ENCODE measurements at places on chromosomes 13 and 19.

DNA sequence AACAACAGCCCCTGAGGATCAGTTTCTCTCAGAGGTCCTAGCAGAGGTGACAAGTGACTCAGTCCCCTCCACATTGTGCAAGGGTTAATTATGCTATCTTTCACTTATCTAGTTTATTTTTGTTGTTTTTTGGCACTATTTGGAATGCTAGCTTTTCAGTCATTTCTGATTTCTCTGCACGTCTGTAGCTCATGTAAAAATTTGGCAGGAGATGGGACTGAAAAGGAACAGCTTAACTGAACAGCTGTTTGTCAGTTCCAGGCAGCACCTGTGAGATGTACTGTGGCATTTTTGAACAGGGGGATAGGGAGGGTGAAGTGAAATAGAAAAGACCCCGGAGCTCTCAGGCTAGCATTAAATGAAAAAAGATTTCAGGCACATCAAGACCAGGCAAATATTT is 313.5 kb downstream of the SUCLA2 start:
- DNase-seq: no peak

- no peak for DNase-seq
Measured at GRCh38 chr13:67226696-67227095, 3.4 kb downstream of the PCDH9 start.

GRCh38 chr13:49098771-49099512 is 121.2 kb upstream of the MLNR start:
- DNase-seq: no peak

- no peak for DNase-seq
Measured at GRCh38 chr13:102293723-102294122, 108.1 kb downstream of the FGF14 start.

DNA sequence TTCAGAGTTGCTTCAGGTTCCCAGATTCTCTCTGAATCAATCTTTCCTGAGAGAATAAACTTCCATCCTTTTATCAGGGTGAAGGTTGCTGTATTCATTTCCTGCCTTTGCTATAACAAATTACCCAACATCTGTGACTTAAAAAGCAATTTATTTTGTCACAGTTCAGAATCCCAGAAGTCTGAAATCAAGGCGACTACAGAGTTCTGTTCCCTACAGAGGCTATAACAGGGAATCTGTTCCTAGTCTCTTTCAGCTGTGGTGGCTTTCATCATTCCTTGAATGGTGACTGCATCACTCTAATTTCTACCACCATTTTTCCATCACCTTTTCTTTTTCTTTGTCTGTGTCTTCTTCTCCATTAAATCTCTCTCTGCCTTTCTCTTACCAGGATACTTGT is 459.3 kb upstream of the PRR20A start:
- DNase-seq: no peak

DNA sequence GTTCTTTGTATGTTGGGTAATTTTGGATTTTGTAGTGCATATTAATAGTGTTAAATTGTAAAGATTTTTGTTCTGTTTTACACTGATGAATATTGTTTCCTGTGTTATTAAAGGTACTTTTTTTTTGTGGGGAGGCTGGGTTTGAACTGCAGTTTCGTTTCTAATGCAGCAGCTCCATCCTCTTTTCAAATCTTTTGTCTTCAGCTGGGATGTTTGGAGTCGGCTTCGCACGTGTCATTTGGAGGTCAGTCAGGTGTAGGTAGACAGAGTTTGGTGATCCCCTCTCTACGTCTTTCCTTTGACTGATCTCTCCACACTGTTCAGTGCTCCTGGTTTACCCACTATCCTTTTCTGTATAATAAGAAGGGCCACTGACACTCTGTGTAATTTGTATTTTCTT is 30.3 kb downstream of the TDRD3 start:
- no peak for DNase-seq

GRCh38 chr13:79228972-79229371 is 177.1 kb downstream of the RBM26 start:
- no peak for DNase-seq

GRCh38 chr19:15010501-15011300 is 31.0 kb upstream of the SLC1A6 start:
- no peak for DNase-seq

GRCh38 chr19:49201042-49201441 is 43.5 kb downstream of the TRPM4 start:
- DNase-seq: no peak

DNA sequence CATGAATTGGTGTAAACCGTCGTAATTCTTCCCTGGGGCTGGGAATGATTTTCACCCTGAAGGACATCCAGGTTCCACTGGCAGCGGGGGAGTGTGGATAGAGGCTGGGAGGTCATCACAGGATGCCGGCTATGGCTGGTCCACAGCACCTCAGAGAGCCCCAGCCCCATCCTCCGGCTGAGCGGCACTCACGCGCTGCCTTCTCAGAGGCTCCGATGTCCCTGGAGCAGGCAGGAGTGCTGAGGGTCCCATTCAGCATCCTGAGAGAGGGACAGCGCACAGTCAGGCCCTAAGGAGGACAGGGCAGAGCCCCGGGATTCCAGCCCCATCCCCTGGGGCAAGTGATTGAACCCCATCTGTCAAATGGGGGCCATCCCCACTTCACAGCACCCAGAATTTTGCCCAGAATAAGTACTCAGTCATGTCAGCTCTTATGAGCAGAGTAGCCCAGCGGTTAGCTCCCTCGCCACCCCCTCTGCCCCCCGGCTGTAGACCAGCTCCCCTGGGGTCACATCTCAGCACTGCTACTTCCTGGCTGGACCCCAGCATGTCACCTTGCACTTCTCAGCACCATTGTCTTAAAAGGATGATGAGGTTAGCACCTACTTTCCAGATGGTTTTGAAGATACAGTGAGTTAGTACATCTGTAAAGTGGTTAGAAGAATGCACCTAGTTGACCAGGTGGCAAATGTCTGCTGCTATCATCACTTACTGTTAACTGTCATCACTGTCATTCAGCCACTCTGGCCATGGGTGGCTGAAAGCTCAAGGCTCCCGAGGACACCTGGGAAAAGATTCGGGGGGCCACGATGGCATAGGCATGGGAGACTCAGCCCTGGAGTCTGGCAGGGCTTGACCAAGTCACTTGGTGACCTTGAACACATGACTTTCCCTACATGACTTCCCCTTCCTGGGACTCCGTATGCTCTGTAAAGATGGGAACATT is 11.9 kb downstream of the GRAMD1A start:
- no peak for DNase-seq

Data from stimulated activated CD4-positive, alpha-beta T cell treated with anti-CD3 and anti-CD28 coated beads, Interleukin-1b, Interleukin-23, amount 100 ng/mL, for 24 hours (primary cell).